NCI-H2171 (cell line): ENCODE measurements at places on chromosomes 5 and 9.
A peak's percentile ranks its signal among the peaks of the same experiment; 100 is the strongest.

GRCh38 chr5:114473541-114473940, 111.7 kb downstream of the KCNN2 start:
- DNase-seq = no peak

- no peak for DNase-seq
Observed at GRCh38 chr5:170300361-170301013, 2.9 kb upstream of the LCP2 start.

DNA sequence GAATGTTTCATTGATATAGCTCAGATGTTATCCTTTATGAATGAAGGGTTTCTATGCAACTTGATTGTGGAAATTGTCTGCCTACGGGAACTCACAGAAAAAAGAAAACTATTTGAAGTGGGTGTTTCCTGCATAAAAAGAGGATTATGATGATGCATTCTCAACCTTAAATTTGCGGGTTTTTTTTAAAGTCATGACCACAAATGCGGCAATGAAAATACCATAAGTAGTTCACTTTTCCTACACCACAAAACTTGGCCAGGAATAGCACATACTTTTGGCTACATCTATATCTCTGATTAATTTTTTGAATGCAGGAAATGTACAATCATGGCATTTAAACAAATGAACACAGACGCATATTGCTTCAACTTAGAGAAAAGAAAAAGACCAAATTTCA, 754.7 kb downstream of the DTWD2 start:
- DNase-seq = no peak

GRCh38 chr5:109411149-109411514, 1.4 kb upstream of the PJA2 start:
- no peak for DNase-seq

- no peak for DNase-seq
Observed at GRCh38 chr5:95927927-95928723, 33.5 kb downstream of the ELL2 start.

DNA sequence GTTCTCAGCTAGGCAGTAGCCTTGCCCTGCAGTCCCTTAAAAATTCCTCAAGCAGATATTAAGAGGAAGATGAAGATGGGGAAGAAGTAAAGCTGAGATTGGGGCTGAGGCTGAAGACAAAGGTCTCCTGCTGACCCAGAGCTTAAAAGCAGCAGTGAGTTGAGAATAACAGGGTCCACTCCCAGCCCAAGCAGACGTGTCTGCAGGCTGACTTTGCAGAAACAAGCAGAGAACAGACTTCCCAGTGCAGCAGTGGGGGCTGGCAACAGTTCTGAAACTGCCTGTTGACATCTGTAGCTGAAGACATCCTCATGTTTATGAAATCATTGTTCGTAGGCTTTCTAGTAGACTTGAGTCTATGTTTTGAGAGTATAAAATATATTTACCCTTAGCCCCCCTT, 1.1 kb downstream of the CTXN3 start:
- DNase-seq = no peak

- no peak for DNase-seq
Observed at GRCh38 chr9:35948901-35949318, 9.0 kb downstream of the OR2S2 start.

- DNase-seq = no peak
Observed at GRCh38 chr5:15446552-15446951, 53.4 kb upstream of the FBXL7 start.

DNA sequence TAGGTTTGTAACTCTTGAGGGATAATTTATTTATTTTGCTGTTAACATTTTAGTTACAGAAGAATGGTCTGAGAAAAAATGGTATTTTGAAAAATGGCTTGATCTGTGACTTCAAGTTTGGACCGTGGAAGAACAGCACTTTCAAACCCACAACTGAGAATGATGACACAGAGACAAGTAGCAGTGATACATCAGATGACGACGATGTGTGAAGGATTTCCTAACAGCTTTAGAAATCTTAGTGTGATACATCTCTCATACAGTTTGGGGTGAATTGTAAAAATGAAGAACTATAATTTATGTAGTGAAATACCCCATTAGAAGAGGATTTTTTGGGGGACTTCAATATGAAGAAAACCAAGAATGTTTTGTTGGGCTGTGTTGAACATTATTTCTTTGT, 88.7 kb downstream of the GPBP1 start:
- no peak for DNase-seq

- DNase-seq = no peak
Observed at GRCh38 chr5:127513408-127513970, 4.0 kb upstream of the PRRC1 start.

DNA sequence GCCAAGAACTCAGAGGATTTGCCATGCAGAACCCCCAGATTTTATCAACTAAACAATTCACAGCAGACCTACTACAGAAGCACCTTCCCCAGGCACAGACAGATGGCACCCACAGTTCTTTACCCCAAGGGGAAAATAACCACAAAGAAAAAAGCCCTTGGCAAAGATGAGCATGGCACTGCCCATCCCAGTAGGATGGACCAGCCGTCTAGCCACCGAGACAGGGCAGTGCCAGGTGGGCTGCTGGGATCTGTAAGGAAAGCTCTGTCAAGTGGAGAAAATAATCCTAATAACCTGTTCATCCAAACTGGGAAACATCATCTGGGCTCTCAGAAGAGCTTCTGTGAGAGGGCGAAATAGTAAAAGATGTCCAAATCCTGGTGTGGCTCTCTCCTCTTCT, 130.0 kb downstream of the COL23A1 start:
- DNase-seq = no peak

- DNase-seq = no peak
Observed at GRCh38 chr5:123359454-123360200, 63.6 kb downstream of the CEP120 start.

- DNase-seq = no peak
Observed at GRCh38 chr9:91833096-91833877, 116.7 kb downstream of the ROR2 start.

GRCh38 chr9:128479262-128479661, 23.5 kb downstream of the ODF2 start:
- DNase-seq = no peak

GRCh38 chr5:42020788-42021530, 95.9 kb downstream of the FBXO4 start:
- DNase-seq = no peak

- DNase-seq = no peak
Observed at GRCh38 chr9:132892400-132892799, 13.7 kb downstream of the SPACA9 start.

- no peak for DNase-seq
Observed at GRCh38 chr5:32276173-32276853, 36.4 kb downstream of the MTMR12 start.

GRCh38 chr9:137366445-137366810, 56.5 kb downstream of the EXD3 start:
- no peak for DNase-seq

GRCh38 chr5:109903061-109903460, 213.3 kb downstream of the MAN2A1 start:
- DNase-seq = no peak

DNA sequence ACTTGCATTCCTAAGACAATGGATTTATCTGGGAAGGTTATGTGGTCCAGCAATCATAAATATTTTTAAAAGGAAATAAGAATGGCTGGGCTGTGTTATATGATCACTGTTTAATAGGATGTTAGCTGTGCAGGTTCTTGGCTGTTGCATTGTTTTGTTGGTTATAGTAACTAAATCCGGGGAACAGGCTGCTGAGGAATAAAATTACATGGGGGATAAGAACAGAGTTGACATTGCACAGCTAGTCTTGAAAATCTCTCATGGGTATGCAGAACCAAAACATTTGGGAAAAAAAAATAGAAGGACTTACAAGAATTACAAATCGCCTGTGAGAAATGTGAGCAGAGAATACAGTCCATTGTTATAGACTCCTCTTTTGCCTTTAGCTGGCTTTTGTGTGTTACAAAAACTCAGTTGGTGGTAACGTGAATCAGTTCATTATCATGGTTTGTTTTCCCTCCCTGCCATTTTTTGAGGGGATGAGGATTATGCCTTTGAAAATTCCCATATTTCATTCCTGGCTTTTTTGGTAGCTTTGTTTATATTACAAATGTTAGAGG, 375.3 kb upstream of the DAB2 start:
- DNase-seq = no peak

GRCh38 chr5:55177078-55177477, 4.1 kb upstream of the CDC20B start:
- DNase-seq = no peak

DNA sequence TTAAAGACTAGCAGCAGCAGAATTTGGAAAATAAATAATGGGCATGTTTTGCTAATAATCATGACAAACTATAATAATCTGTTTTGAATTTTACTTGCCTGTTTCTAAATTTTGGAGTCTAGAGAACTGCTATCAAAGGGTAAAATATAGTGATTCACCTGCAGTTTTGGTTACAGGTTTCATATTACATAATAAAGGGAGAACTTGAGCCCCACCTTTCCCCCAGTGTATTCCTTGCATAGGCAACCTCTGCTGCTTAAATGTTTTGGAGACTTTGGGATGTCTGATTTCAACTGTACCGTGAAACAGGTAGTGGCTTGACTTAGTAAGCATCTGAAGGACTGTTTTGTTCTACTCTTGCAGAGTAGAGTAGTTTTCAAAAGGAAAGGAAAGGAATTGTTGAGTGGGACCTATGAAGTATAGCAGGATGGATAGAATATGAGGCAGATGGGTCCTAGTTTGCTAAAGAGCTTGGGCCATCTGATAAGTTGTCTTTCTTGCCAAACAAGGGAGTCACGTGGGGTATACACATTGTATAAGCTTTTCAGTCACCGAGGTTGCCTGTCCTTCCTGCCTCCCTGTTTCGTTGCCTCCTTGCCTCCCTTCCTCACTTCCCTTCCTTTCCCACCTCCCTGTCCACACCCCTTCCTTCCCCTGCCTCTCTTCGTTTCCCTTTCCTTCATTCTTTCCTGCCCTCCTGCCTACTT, 19.1 kb downstream of the CREBRF start:
- peak; percentile 34 for DNase-seq
